ENCODE measurements at places on chromosomes 13 and 19. TPM values are rescaled to one million over a fixed set of nuclear protein-coding genes. Genes with fewer than 3 reads are reported as not detected.

GRCh38 chr19:11704626-11705025, 34.1 kb downstream of the ZNF823 start:
- no peak for DNase-seq

DNA sequence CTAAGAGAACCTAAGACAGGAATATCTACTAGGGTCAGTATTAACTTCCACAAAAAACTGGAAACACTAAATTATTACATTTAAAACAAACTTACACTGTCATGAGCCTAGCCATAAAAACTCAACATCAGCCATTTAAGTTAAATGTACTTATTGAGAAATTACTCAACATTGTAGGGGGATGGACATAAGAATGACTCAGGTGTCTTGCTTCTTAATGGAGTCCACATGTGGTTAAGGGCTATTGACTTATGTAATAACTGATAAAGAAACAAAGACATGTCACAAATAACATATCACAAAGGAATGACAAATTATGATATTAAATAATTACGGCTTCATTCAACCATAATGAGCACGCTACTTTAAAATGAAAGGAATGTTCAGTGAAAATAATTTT, 36.2 kb downstream of the CLDN10 start:
- no peak for DNase-seq

GRCh38 chr19:44692379-44692721, 6.6 kb upstream of the CEACAM16 start:
- no peak for DNase-seq

DNA sequence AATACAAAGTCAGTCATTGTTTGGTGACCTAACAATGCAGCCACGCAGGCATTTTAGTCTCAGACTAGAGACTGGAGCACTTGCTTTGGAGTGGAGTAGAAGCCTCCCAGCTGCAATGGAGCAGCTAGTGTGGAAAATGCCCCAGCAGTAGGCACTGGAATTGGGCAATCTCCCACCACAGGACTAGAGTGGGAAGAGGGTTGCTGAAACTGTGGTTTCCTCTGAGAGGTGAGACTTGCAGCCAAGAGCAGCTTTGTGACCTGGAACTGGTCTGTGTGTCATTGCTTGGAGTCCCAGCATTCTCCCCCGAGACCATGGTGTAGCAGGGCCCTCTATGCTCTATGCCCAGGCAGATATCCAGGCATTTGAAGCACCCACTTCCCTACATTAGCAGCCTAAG, 556.3 kb downstream of the UQCRFS1 start:
- no peak for DNase-seq

GRCh38 chr13:90713441-90714133, 633.9 kb upstream of the MIR17HG start:
- no peak for DNase-seq

The CGB3 gene
- not detected for total RNA-seq

DNA sequence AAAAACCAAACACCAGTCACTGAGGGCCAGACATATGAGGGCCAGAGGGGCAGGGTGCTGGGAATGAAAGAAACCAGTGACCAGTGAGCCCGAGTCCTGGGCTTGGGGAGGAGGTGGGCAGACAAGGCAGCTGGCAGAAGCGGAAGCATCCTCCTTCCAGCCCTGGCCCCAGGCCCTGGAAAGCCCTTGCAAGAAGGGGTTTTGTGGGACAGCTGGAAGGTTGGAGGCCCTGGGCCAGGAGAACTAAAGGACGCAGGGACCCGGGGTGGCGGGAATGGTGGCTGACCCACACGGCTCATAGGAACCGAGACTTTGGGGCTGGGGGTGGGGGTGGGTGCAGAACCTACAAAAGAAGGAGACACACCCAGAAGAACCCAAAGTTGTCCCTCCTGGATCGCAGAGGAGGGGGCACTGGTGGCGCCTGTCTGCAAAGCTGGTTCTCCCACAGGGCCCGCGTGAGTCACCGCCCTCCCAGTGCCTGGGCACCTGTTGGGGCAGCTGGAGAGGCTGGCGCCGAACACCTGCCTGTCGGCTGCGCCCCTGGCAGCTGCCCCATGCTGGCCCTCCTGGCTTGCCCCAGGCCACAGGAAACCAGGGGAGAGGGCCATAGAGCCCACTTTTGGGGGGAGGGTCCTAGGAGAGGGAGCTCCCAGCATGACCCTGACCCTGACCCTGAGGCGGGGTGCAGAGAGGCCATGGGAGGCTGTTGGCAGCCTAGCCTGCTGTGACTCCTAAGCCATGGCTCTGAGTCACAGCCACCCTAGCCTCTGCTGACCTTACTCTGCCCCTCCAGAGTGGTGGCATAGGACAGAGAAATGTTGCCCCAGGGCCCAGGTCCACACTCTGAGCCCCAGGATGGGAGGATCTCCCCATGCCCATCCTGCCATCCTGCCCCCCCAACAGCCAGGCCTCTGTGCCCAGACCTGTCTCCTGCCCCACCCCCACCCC, 802 bp downstream of the DMPK start:
- no peak for DNase-seq

GRCh38 chr13:31955101-31955500, 76.5 kb upstream of the FRY start:
- DNase-seq, result no peak

The GRK1 gene
- total RNA-seq, result not detected

- DNase-seq, result no peak
These were observed 10.2 kb upstream of the TNFSF14 start for GRCh38 chr19:6680141-6680540.

GRCh38 chr13:33274264-33274663, 11.3 kb downstream of the STARD13 start:
- no peak for DNase-seq

- no peak for DNase-seq
These were observed 167.0 kb upstream of the IPO5 start for GRCh38 chr13:97786510-97786909.

The IL11 gene
- total RNA-seq, result 0.23 TPM

DNA sequence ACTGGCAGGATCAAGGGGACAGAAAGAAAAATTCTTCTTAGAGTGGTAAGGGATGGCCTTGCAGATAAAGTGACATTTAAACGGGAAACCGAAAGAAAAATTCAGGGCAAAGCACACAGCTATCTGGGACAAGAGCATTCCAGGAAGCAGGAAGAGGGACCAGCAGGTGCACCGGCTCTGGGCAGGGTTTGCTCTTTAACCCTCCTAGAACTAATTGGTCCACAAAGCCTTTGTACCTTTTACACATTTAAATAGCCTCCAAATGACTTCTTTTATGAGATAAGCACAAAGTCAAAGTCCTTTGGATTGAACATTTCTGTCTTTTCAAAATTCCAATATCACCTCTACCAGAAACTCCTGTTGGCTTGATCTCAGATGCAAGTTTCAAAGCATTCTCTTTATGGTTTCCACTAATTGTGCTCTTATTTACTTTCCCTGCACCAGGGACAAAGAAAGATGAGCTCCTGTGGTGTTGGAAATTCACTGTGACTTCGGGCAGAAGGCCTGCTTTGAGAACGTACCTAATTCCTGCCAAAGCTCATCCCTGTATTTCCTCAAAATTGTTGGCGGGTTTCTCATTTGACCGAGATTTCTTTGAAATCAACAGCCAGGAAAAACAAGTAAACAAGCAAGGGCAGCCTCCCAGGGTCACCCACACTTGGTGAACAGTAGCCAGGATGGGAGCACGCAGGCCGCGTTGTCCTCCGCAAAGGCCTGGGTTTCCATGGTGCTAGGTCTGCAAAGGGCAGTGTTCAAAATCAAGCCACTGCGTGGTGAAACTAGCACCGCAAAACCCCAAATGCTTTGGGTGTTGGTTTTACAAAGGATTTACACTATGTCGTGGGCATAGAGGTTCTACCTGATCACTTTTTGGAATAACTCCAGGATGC, 98.6 kb downstream of the IRS2 start:
- no peak for DNase-seq

- no peak for DNase-seq
These were observed 708.2 kb downstream of the EFNB2 start for GRCh38 chr13:105827111-105827809.

GRCh38 chr13:38664906-38665305, 22.0 kb upstream of the FREM2 start:
- DNase-seq, result no peak

The VSTM2B gene
- total RNA-seq, result not detected

The CBY2 gene
- total RNA-seq, result not detected

DNA sequence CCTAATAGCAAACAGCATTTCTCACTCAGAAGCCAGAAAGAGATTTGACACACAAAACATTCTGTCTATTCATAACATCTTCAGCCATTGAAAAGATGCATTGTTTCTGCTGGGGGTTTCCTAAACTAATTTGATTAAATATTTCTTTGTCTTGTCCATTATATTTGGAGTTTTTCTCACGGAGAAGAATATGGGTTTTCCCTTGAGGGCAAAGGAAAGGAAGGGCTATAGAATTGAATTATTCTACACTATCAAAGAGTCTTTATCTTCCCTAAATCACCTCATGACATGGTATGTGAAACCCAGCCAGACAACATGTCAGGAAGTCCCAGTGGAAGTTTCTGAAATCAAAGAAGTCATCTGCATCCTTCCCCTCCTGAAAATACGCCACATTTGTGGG, 186.4 kb downstream of the SHISA2 start:
- no peak for DNase-seq

The LSR gene
- total RNA-seq, result 115 TPM

GRCh38 chr19:34430738-34431625, 2.8 kb downstream of the UBA2 start:
- DNase-seq, result no peak

DNA sequence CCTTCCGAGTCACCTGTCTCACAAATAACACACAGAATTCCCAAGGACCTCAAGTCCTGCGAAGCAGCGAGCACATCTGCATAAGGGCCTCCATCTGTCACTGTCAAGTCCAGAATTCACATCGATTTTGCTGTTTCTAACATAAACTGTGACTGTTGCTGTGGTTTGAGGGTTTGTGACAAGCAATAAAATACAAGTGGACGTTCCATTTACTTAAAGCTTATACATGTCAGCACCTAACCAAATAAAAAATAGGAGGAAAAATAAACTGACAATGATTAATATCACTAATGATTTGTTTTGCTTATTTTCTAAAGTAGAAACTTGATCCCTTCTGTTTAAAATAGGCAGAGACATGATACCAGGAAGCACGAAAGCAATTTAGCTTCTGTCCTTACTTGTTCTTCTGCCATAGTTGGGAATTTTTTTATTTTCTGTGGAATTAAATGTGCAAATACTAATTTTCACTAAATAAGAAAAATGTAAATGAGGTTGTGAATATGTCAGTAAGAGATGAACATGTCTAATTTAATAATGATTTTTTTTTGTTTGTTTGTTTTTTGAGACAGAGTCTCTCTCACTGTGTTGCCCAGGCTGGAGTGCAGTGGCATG, 279.1 kb downstream of the FGF9 start:
- no peak for DNase-seq

DNA sequence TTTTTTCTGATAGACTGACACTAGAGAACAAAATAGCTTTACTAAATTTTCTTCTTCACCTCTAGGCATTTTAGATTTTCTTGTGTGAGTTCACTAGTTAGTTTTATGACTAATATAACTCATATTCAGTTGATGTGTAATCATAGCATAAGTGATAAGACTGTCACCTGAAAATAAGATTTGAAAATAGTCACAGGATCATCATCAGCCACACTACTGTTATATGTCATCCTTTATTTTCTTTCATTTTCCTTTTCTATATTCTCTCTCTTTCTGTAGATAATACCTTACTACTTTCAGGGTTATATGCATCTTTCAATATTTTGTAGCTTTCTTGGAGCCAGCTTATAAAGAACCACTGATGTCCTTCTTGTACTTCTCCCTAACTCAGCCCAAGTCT, 292.6 kb downstream of the TDRD3 start:
- DNase-seq, result no peak

DNA sequence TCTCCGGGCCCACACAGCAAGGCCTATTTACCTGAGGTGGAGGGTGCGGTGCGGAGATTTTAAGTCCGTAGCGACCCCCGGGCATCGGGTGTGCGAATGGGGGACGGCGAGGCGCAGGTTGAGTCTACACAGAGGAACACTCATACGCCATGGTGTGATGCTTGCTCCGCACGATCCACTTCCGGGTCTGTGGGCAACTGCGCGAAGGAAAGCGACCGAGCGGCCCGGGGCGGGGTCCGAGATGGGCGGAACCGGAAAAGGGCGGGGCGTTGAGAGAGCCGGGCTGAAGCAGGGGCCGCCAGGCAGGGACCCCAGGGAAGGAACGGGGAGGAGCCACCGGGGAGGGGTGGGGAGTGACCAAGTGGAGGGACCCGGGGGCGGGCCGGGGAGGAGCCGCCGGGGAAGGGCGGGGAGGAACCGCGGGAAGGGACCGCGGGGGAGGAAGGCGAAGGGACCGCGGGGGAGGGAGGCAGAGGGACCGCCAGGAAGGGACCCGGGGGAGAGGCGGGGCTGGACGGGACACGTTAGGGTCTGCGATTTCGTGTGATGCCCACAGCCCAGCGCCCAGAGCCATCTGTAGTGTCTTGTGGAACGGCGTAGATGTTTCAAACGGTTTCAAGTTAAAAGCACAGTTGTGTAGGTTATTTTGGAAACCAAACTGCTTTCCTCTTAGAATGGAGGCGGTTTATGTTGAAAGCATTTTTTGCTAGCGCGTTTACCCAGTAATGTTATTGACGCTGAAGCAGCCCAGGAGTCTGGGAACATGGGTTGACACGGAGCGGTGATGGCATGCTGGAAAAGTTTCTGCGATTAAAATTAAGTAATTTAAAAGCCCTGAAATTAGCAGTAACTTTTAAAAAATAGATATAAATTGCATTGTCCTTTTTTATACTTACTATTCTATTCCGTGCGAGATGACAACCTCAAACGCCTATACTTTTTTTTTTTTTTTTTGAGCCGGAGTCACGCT, at the start of gene ZNF160:
ZNF160 (minus strand) TSS at position 189 of the 970 bp plus-strand sequence. CDS start 17,146 bp downstream, outside the sequence.
- peak; percentile 97 for DNase-seq

The CYP2S1 gene
- 1.2 TPM for total RNA-seq

The COMP gene
- 17.2 TPM for total RNA-seq

GRCh38 chr13:39132286-39133230, 94.3 kb downstream of the NHLRC3 start:
- no peak for DNase-seq

GRCh38 chr19:7540761-7541474, 5.4 kb downstream of the PNPLA6 start:
- DNase-seq, result no peak

DNA sequence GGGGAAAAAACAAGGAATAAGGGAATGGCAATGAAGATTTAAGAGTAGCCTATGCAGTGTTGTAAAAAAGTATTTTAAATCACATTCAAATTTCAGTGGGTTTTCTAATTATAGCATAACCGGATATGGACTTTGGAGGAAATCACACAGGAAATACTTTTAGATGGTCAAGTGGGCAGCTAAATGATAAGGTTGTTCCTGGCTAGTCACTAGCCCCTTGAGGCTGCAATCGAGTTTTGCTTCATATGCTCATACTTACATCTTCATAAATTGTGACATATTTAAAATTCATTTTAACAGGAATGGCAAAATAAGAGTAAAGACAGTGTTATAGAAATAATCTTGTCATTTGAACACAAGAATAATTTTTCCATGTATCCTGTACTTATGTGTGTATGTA, 88.9 kb downstream of the WDFY2 start:
- no peak for DNase-seq

The TNFSF13B gene
- total RNA-seq, result 0.91 TPM
